Progenitor cell of endocrine pancreas (in vitro differentiated cells): ENCODE measurements at places on chromosomes 13 and 19. TPM values are rescaled to one million over a fixed set of nuclear protein-coding genes. Genes with fewer than 3 reads are reported as not detected.
A peak's percentile ranks its signal among the peaks of the same experiment; 100 is the strongest.

The F7 gene
- total RNA-seq: 5.7 and 7.3 TPM in 2 replicates

The PPFIA3 gene
- total RNA-seq: 6.7 and 8.5 TPM in 2 replicates

The KRTDAP gene
- total RNA-seq: 1.6 and 4.8 TPM in 2 replicates

DNA sequence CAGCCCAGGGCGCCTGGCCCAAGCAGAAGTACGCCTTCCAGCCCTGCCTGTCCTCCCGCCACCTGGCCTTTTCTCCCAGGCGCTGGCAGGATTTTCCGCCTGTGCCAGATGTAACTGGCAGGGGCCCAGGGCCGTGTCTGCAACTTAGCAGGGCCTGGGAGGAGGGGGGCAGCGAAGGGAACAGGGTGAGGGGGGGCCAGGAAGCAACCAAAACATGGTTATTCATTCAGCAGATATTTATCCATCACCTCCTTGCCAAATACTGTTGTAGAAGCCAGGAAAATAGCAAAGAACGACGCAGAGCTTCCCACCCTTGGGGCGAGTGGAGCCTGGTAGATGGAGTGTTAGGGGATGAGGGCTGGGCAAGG lies 5.6 kb downstream of the TLE6 start:
- DNase-seq: no peak
- H3K4me1 ChIP-seq: peaks cover 29% of the 10 kb centered on the region
- no peak overlapping the region for H3K4me3 ChIP-seq
- peak overlapping the region; percentile 93 for H3K27ac ChIP-seq
- H3K27me3 ChIP-seq: no peaks in the 10 kb centered on the region

The BCL3 gene
- total RNA-seq: 2.9 and 3.8 TPM in 2 replicates

The PLIN4 gene
- 0.93 and 1.3 TPM in 2 replicates for total RNA-seq

The ACTMAP gene
- 21.1 and 22.5 TPM in 2 replicates for total RNA-seq

DNA sequence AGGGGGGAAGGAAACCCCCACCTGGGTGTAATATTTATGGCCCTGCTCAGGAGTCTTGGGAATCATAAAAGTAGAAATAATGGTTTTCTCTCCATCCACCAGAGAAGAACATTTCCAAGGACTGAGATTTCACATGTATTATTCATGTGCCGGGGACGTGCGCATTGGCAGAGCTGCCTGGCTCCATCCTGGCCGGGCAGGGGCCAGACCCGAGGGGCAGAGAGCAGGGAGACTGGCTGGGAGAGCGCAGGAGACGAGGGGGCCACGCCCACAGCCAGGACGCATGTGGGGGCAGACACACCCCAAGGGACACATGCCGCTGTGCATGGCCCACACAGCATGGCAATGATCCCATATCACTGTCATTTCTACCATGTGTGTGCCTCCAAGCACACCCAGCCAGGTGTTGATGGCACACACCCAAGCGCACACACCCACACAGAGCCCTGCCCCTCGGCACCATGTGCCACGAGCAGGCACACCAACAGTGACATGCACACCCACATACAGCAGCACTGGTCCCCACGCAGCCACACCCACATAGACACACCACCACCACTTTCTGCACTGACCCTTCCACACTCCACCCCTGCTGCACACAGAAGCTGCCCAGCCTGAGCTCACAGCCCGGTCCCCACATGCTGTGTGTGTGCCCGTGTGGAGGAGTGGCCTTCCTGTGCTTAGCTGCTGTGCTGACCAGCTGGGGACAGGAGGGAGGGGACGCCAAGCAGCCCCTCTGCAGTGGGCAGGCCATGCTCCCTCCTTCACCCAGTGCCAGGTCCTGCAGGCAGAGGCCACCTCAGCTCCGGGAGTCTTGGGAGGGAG lies 39.3 kb downstream of the CEBPG start:
- no peak for DNase-seq
- H3K27me3 ChIP-seq: no peaks in the 10 kb centered on the region
- H3K4me1 ChIP-seq: peaks cover 1% of the 10 kb centered on the region
- H3K4me3 ChIP-seq: no peak overlapping the region
